Anterior cingulate cortex (tissue), 58 donors: ENCODE measurements at places on chromosomes 3 and 15.

DNA sequence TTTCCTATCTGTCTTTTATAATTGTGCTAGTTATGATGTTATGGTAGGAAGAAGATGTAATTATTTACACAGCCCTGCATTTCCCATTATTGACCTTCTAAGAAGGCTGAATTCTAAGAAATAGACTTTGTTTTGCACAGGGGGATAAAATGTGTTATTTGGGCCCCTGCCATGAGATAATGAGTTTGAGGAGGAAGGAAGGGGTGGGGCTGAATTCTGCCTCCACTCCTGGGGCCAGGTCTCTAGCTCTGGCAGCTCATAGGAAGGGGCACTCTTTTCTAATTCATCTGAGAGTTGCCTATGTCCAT, 69.2 kb upstream of the GOLGA8B start:
- no peak for DNase-seq

DNA sequence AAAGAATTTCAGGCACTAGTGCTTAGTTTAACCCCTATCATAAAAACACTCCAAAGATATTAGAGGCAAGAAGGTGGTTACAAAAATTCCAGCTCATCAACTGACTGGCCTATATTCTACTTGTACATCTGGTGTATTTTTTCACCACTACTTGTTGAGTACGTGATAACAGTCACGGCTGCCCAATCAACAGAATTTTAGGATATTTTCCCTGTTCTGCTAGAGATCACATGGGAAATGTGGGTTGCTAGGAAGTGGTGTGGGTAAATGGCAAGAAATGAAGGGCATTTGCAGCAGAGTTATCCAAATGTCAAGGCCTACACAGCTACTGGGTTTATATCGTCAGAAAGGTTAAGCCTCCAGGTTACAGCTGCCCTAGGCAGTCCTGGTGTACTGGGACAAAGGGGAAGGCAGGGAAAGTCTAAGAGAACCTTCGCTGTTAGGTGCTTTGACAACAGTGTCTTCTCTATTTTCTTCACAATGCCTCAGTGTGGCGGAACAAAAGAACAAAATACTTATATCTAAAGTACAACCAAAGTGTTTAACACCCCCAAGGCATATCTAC, 81.9 kb downstream of the FMN1 start:
- DNase-seq = no peak

GRCh38 chr3:42066516-42067181, 24.5 kb upstream of the TRAK1 start:
- DNase-seq = no peak

DNA sequence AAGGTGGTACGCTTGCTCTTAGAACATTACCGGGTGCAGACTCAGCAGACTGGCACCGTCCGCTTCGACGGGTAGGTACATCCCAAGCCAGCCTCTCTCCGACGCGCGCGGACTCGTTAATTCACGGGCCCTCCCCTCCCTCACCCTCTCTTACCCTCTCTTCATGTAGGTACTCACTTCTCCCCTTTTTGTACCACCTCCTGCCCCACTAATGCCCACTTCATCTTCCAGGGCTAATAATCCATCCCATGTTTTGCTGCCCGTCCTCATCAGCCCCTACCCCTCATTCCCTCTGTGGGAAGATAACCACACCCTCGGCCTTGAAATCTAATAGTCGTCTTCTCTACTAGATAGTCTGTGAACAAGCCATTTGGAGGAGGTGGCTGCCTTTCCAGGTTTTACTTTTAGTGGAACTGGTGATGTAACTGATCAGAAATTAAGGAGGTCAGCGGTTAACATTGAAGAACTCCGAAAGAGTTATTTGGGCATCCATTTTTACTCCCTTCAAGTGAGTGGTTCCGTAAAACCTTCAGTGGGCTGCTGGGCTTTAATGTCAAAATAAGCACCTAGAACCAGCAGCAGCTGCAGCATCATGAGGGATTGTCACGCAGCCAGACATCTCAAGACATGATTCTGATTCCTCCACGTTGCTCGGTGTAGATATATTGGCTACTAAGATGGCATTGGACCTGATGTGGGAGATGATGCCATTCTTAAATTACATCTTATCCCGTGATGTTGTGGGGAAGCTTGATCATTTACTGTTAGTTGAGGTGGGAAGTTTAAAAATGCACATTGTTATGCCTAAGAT, 1.3 kb downstream of the FEM1B start:
- no peak for DNase-seq

- DNase-seq = no peak
Measured at GRCh38 chr3:182692021-182692420, 101.3 kb upstream of the ATP11B start.

GRCh38 chr3:49930922-49931321, 1.3 kb upstream of the MON1A start:
- no peak for DNase-seq

DNA sequence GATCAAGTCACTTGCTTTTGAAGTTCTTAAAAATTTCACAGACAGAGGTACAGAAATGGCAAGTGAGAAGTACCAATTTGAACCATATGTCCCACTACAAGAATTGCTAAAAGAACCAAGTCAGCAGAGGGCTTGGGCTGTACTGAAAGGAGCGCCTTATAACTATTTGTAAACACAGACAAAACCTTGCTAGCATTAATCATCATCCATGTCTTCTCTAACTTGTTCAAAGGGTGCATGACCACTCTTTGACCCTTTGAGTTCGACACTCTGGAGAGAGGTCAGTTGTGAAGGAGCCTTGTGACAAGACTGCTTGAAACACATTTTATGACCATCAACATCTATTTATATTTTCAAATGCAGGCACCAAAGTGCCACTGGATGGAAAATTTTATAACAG, 191.7 kb downstream of the PDZRN3 start:
- DNase-seq = no peak

DNA sequence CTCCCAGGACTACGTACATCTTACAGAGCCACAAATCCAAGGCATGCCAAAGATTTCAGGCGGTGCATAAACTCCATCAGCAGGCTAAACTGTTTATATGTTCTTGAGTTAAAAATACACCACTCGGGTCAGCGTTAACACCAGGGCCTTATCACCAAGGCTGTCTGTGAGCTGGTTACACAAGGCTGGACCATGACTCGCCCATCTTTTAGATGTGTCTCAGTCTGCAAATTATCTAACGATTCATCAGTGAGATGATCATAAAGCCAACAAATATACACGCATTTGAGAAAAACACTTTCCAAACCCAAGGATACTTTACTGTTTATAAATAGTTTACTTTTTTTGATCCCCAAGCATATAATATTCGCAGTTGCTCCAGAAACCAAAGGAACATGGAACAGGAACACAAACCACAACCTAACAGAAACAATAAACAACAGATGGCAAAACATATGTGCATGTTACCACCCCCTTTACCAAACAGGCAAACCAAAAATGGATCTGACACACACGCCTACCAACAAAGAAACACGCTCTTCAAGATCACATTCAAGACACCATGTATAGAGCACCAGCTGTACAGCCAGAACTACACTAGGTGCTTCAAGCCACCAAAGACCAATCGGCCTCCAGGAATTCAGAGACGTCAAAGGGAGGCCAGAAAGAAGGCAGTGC, 15.4 kb downstream of the LRIG1 start:
- DNase-seq = peak; percentile 18

- no peak for DNase-seq
Measured at GRCh38 chr15:70775160-70775559, 11.8 kb upstream of the UACA start.

DNA sequence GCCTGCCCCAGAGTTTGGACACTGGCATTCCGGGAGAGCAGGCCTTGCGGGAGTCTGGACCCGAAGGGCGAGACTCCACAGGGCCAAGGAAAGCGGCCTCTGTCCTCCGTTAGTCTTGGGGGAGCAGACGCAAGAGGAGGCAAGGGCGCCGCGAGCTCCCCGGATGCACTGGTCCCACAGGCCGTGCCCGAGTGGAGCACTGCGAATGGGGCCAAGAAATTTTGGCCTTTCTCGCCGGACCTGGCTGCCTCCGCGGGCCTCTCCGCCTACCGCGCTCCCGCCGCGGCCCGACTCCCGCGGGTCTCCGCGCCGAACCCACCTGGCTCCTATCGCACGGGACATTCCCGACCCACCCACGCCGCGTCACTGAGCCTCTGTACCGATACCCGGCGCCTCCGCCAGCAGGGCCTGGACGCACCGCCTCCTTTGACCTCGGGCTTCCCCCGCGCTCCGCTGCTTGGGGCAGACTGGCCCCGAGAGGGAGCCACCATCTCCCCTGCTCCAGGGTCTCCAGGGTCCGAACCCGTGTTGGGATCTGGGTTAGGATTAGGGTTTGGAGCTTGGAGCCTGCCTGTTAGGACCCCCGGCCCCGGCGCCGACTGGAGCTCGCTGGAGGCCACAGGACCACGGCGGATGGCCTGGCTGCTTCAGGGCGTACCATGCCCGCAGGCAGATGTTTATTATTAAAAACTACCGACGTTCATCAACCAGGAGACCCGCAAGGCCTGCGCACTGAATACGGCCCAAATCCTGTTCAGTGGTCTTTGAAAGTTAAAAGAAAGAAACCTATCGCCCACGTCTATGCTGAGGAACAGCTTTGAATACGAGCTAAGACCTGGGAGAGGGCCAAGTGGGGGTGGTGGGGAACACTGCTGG, 11.7 kb downstream of the SHOX2 start:
- DNase-seq = no peak

DNA sequence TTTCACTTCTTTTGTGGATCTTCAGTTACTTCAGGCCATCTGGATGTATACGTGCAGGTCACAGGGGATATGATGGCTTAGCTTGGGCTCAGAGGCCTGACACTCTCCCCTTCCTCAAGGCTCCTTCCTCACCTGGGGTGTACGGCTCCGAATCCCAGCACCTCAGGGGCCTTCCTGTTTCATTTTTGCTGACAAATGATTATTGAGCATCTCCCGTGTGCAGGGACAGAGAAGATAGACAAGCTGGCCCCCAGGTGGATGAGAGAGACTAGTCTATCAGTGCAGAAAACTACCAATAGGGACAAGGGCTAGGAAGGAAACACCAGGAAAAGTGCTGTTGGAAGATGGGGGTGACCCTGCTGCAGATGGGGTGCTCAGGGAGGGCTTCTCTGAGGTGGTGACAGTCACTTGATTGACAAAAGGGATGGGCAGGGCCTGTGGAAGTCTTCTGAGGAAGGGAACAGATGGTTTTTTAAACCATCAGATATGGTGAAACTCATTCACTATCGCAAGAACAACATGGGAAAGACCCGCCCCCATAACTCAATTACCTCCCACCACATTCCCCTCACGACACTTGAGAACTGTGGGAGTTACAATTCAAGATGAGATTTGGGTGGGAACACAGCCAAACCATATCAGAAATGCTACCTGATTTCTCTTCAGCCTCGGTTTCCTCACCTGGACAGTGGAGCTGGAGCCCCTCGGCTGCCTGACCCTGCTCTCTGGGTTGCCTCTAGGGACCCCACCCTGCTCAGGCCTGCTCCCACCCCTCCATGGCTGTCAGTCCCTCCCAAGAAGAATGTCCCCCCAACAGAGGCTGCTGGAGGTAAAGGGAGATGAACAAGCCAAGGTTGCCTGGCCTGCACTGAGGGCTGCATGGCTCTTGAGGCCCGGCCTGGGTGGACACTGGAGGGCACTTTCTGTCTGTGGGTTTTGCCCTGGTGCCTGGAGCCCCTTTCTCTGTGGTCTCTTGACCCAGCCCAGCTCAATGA, 37.2 kb upstream of the ACAD9 start:
- no peak for DNase-seq

DNA sequence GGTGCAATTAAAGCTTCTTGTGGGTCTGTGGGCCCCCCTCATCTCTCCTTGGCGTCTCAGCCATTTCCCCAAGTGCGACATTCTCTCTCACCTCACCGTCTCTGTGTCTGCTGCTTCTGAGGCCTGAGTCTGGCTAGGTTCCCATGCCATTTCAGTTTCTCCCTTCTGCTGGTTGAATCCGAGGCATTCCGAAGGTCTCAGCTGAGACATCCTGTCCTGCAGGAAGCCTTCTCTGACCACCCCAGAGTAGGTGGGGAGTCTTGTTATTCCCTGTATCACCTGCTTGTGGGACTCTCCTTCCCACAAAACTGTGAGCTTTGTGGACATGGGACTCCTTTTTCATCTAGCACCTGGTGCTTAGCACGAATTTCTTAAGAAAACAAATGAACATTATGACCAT, 78.3 kb downstream of the ASB7 start:
- no peak for DNase-seq
